ENCODE measurements at places on chromosomes 12 and 14.
A peak's percentile ranks its signal among the peaks of the same experiment; 100 is the strongest.

DNA sequence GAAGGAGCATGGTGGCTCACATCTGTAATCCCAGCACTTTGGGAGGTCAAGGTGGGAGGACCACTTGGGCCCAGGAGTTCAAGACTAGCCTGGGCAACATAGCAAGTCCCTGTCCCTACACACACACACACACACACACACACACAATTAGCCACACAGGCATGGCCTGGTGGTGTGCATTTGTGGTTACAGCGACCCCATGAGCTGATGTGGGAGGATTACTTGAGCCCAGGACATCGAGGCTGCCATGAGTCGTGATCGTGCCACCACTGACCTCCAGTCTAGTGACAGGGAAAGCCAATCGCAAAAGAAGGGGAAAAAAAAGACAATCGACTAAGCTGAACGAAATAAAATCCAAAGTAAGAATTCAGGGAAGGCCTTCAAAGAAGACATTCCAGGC lies 67.9 kb downstream of the TBX3 start:
- no peak for DNase-seq

- no peak for DNase-seq
Measured at GRCh38 chr14:36582874-36583241, 444 bp upstream of the NKX2-8 start.

GRCh38 chr12:94560431-94561221 lies 89.7 kb downstream of the TMCC3 start:
- DNase-seq: peak; percentile 94

DNA sequence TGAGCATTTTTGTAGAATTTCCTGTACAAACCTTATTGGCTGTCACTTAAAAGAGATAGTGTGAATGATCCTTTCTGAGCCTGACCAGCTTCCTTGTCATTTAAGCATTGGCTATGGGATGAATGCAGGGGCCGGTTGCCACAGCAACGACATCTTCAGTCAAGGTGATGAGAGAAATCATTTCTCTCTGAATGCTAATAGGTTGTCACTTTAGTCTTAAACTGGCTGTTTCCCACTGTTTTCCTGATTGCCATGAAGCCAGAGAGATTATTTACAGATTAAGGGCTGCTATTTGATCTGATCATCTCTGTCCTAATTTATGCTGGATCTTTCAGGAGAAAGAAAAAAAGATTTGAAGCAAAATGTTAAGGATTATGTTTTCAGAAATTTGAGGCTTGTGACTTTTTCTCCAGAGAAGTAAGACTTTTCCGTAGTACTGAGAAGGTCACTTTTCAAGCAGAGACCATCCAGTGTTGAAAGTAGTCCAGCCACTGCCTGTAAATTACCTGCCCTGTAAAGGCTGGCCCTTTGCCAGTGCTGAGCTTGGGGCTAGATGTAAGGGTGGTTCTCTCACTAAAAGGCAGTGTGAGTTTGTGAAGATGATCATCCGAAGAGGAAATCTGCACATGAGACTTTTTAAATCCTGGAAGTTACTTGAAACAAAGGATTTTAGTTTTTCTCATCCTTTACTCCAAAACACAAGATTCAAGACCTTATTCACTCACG lies 235.6 kb downstream of the DACT1 start:
- DNase-seq: no peak

DNA sequence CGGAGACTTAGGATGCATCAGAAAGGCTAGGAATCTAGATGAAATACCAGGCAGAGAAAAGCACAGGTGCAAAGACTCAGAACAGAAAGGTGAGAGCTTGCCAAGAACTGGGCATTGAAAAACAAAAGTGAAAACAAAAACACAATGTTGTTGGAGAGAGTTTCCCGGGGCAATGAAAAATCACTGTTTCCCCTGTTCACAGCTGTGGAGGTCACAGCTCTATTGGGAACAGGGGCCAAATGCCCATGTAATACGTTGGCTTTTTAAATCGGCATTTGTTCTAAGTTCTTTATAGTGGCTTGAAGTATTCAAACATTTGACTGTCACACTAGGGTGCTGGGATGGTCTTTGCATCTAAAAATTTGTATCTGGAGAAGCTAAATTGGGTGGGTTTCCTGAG lies 108.3 kb downstream of the SLC15A4 start:
- no peak for DNase-seq

DNA sequence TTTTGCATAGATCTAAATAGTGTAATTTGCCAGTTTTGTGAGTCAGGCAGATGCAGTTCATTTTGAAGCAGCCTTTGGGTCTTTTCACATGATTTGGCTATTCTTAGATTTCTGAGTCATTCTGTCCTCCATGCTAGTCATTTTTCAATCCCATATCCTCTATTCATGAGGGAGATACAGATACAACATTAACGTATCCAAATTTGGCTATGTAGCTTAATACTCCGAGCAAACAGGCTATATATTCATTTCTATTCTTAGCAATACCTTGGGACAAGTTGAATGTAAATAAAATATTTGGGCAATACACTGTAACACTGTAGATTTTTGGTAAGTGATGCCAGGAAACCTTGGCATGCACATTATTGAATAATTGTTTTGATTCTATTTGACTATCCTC lies 270.7 kb upstream of the PDE3A start:
- DNase-seq: no peak

- DNase-seq: no peak
Measured at GRCh38 chr12:102848832-102849231, 68.2 kb downstream of the PAH start.

- DNase-seq: no peak
Measured at GRCh38 chr14:77659831-77660230, 43.4 kb upstream of the SPTLC2 start.

GRCh38 chr14:101585211-101585610 lies 23.9 kb downstream of the DIO3 start:
- DNase-seq: no peak

- DNase-seq: no peak
Measured at GRCh38 chr12:108606492-108606891, 8.6 kb upstream of the TMEM119 start.

DNA sequence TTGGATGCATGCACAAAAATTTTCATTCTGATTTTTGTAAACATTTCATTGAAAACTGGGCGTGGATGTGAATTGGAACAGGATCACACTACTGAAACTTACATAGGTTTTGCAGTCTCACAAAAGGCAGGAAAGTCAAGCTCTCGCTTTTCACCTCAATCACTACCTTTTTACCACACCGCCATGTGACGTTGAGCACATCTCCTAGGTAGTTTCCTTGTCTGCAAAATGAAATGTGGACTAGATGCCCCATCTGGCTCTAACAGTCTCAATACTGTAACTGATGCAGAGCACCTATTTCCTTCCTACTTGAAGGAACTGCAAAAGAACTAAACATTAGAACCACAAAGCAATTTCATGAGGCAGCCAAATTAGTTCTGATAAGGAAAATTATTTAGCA lies 4.4 kb upstream of the YY1 start:
- peak; percentile 30 for DNase-seq

DNA sequence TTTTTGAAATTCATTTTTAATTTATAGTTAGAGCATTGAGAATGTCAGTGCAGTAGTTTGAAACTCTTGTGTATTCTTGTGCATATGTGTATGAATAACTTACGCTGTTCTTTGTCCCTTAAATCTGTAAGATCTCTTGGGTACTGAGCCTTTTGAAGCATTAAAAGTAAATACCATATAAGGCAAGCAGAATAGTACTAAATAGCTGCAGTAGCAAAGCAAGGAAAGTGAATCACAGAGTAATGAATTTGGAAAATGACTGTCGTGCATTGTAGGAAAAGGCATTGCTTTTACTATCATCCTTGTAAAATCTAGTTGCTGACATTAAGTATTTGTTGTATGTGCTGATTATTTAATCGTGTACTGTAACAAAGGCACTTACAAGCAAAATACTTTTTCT lies 12.1 kb downstream of the CNOT2 start:
- DNase-seq: no peak

- no peak for DNase-seq
Measured at GRCh38 chr14:61277232-61277631, 3.9 kb downstream of the TMEM30B start.

- peak; percentile 53 for DNase-seq
Measured at GRCh38 chr12:39692258-39692853, 72.8 kb upstream of the ABCD2 start.

- peak; percentile 94 for DNase-seq
Measured at GRCh38 chr12:1533602-1534304, 60.6 kb downstream of the FBXL14 start.

DNA sequence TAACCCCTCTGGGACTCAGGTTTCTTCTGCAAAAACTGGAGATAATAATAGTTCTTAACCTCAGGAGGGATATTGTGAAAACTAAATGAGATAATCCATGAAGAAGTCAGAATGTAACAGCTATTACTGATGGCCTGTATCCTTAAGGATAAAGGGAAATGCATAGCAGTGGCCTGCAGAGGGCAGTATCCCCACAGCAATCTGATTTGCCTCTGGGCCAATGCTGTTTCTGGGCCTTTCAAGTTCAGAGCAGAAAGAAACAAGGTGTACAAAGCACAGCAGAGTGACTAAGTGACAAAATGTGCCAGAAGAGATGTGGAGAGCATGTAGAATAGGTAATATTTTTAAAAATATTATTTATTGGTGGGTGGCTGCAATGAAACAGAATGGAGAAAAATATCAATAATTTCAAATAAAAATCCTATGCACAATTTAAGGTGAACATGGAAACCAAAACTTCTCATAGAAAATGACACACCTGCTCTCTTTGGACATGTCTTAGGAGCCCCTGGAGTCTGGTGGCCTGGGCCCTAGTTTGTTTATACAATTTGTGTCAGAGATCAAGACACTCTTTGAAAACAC lies 90.3 kb downstream of the C12orf75 start:
- peak; percentile 76 for DNase-seq

GRCh38 chr14:68487805-68488590 lies 304.9 kb downstream of the ZFP36L1 start:
- DNase-seq: no peak

DNA sequence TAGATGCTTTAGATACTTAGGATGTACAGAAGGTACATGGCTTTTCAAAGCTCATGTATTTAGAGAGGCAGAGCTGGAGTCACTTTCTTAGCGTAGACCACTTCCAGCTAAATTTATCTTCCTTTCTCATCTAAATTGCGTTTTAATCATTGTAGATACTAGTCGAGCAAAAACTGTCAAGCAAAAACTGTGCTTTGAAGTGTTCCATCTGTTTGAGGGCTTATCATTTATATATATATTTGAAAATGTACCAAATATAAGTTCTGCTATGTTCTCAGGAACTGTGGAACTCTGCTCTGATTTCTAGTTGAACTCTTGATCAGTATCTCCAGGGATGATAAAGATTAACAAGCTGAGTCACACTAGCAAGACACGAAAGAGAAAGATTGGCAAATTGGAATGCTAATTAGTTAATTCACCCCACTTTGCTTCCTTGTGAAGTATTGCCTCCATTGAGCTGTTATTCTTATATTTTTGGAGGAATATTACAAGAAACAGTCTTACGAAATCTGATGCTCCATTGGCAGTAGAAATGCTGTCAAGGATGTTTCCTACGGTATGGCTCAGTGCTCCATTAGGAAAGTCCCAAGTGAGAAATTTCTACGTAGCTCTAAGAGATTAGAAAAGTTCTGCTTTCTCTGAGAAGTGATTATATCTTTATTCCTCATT lies 310.7 kb downstream of the AEBP2 start:
- DNase-seq: no peak

DNA sequence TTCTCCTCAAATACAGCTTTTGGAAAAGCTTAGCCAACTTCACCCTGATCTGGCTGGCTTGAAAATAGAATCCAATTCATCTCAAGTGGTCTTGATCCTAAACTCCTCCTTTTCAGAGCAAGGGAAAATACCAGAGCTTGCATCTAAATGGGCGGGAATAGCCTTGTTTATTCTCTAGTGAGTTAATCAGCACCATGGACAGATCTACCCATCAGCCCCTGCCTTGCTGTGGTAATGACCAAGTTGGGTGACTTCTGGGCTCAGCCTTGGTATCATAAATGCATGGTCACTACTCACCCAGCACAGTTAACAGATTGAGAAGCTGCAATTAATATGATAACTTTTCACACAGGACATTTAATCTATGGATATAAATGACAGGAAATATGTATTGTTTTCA lies 196.6 kb downstream of the GLT1D1 start:
- DNase-seq: peak; percentile 6

DNA sequence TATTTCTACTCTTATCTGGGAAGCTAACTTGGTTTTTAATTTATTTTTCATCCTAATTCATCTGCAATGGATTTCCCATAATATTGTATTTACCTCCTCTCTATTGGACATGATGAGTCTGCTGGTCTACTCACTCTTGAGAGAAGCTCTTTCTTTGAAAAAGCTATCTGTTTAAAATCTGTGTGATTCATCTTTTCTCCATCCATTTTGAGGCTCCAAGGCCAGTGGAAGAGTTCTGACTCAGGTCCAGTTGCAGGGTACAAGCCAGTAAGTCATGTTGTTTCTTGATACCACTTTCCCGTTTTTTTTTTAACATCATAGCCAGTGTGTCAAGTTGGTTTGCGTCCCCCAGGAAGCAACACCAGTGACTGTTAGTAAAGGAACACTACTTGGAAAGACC lies 160.3 kb upstream of the BMP4 start:
- DNase-seq: no peak

DNA sequence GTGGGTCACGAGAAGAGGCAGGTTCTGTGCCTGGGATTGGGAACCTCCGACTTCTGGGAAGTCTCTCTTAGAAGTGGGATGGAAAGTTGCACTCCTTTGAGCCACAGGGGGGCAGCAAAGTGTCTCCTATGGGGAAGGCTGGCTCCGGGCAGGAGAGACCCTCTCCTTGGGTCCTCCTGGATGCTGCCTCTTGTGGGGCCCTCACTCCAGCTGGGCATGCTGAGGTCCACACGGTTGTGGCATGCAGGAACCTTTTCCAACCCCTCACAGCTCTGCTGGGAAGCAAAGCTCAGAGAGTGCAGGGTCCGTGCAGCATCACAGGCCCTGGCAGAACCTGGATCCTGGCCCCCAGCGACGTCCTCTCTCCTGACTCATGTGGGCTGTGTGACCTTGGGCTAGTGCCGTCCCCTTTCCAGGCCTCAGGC lies 17.4 kb downstream of the SDSL start:
- no peak for DNase-seq

DNA sequence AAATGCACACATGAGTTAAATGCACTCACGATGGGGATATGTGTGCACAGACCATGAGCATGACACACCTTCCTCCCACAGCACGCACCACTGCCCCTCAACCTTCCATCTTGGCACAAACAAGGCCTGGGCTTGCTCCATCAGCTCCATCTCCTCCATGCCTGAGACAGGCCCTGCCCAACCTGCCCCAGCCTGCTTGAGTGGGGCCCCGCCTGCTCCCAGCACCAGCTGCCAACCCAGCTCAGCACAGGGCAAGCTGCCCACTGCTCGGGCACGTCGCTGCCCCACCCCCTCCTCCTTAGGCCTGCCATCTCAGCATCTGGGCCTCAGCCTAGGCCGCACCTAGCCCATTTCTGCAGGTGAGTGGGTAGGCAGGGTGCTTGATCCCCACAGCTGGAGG lies 27.6 kb upstream of the KRT78 start:
- DNase-seq: no peak
